Pericardium fibroblast (primary cell): ENCODE measurements at places on chromosomes 16 and 17. TPM values are rescaled to one million over a fixed set of nuclear protein-coding genes. Genes with fewer than 3 reads are reported as not detected.

The CACNG1 gene
- 0.51 TPM in 1 of 2 replicates, not detected in the other for total RNA-seq

The C1QTNF8 gene
- total RNA-seq: not detected in 2 replicates

The STAT5A gene
- total RNA-seq: 28.2 and 31.7 TPM in 2 replicates

The C16orf54 gene
- not detected in 2 replicates for total RNA-seq

The NLGN2 gene
- 13.5 and 18.6 TPM in 2 replicates for total RNA-seq

The CACNA1H gene
- 2.6 and 2.8 TPM in 2 replicates for total RNA-seq

The JUP gene
- 17.4 and 28.9 TPM in 2 replicates for total RNA-seq

The C1QL1 gene
- 2.6 and 13.5 TPM in 2 replicates for total RNA-seq

The G6PC1 gene
- total RNA-seq: not detected in 2 replicates

The KRT17 gene
- total RNA-seq: 2.5 TPM in 1 of 2 replicates, not detected in the other

The NEUROD2 gene
- total RNA-seq: not detected in 2 replicates

The GPS1 gene
- 78.2 and 81.1 TPM in 2 replicates for total RNA-seq

The GUCY2D gene
- 0.12 TPM in 1 of 2 replicates, not detected in the other for total RNA-seq

The CHTF8 gene
- total RNA-seq: 45.2 and 62.1 TPM in 2 replicates

The TIGD7 gene
- 2.3 TPM in 2 replicates for total RNA-seq

The KRTAP17-1 gene
- not detected in 2 replicates for total RNA-seq

The SPNS2 gene
- total RNA-seq: 7.7 and 8.5 TPM in 2 replicates

The SMIM36 gene
- not detected in 2 replicates for total RNA-seq

The ANKFN1 gene
- not detected in 2 replicates for total RNA-seq

The CDYL2 gene
- 2.1 and 2.9 TPM in 2 replicates for total RNA-seq

The MYH8 gene
- 4.1 TPM in 1 of 2 replicates, not detected in the other for total RNA-seq

The ZSWIM7 gene
- 4.3 and 13.0 TPM in 2 replicates for total RNA-seq

The HSPB9 gene
- total RNA-seq: not detected in 2 replicates

The FBF1 gene
- total RNA-seq: 4.9 and 6.8 TPM in 2 replicates
